Activated CD4-positive, alpha-beta T cell treated with anti-CD3 and anti-CD28 coated beads for 36 hours (primary cell): ENCODE measurements at places on chromosomes 7 and 10. TPM values are rescaled to one million over a fixed set of nuclear protein-coding genes. Genes with fewer than 3 reads are reported as not detected.

DNA sequence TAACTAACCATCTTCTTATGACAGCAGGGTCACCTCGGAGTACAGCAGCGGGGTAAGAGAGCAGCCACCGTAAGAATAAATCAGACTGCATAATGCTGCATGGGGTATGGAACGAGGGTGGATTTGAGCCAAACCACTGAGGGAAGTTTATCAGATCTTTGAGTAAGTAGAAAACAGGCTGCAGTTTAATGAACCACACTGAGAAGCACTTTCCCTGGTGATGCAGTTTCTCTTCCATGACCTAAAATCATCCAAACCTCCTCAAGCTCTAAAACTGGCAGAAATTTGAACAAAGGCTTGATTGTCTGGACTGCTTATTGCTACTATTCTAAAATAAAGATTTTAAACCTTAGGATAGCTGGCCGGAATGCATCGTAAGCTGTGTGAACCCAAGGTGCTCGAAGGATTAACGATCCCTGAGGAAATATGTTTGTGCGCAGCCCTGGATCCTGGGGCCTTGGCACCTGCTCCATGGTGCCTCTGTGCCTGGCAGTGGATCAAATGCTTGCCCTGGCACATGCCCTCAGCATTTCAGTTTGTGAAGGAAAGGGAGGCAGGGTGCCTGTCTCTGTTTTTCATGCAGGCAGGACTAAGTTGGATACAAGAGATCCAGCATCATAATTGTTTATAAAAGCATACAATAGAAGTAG lies 322.7 kb downstream of the LHFPL3 start:
- DNase-seq = no peak

DNA sequence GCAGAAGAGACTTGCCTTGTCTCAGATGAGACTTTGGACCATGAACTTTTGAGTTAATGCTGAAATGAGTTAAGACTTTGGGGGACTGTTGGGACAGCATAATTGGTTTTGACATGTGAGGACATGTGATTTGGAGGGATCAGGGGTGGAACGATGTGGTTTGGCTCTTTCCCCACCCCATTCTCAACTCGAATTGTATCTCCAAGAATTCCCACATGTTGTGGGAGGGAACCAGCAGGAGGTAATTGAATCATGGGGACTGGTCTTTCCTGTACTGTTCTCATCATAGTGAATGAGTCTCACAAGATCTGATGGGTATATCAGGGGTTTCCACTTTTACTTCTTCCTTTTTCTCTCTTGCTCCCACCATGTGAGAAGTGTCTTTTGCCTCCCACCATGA lies 229.7 kb upstream of the KCND2 start:
- DNase-seq = no peak

DNA sequence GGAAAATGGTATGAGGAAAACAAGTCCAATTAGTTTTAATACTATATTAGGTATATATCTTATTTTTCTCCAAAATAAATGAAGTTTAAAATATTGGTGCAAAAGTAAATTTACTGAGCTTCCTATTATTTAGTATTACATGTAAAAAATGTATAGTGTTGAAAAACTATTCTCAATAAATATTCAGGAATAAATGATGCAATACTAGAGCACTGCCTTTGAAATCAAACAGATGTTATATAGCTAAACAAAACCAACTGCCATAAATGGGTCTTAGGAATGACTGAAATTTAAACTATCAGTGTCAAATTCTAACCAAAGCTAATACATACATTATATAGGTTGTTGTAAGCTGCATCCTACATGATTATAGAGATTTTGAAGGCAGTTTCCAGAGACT lies 1434.0 kb upstream of the LRRTM3 start:
- no peak for DNase-seq

- no peak for DNase-seq
Observed at GRCh38 chr10:97067716-97068391, 117.9 kb downstream of the SLIT1 start.

DNA sequence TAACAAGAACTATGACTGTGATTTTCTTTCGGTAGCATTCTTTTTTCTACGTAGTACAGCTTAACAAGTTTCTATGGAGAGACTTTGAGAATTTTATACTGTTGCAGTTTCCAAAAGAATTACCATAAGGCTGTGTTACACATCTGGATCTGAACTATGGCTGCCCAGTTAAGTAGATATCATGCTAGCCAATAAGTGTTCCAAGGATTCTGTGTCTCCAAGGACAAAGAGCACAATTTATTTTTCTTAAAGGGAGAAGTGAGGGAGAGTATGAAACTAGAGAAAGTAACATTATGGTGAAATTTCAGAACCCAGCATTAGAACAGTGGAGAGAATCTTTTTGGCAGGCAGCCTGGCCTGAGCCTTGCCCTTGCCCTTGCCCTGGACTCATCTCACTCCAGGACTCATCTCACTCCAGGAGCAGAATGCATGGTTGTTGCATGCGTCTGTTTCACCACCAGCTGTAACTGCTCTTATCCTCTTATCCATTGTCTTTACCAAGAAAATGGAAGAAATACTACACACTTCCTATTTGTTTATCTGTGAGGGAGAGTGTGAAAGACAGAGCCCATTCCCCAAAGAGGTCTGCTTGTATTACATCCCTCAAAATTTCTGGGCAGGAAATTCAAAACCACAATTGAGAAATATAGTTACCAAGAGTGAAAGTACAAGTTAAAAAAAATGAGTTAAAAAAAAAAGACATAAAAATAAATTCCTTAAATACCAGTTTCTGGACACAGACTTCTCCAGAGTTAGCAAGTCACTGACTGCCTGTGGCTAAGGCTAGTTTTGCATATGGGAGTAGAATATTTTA lies 1067.5 kb downstream of the NRG3 start:
- DNase-seq = no peak

- no peak for DNase-seq
Observed at GRCh38 chr7:95687759-95688343, 84.5 kb upstream of the DYNC1I1 start.

Gene OR2A12
- total RNA-seq = not detected

Gene RBP3
- total RNA-seq = not detected

Gene ICA1
- 1.0 TPM for total RNA-seq

Gene HGF
- not detected for total RNA-seq

Gene TAS2R41
- not detected for total RNA-seq
